ENCODE measurements at places on chromosomes 5 and 9.

- no peak for DNase-seq
These were observed 68.9 kb downstream of the COL27A1 start for GRCh38 chr9:114224247-114224610.

GRCh38 chr9:90546200-90546599, 96.4 kb downstream of the DIRAS2 start:
- DNase-seq = peak; percentile 92

- no peak for DNase-seq
These were observed 43.7 kb upstream of the TTC1 start for GRCh38 chr5:159965031-159965837.

DNA sequence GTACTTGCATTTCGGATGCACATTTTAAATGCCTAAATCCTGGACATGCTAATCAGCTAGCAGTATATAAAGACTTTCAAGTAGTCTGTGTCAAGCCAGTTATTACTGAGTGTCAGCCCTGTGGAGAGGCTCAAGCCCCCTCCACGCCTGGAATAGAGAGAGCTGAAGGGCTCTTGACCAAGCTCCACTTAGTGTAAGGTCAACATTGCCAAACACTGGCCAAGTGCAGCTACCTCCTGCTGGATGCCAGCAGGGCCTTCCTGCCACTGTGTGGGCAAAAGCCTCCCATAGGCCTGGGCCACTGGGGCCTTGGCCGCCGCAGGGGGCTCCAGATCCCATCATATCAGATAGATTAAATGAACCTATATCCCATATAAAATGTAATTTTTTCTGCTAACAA, 239.4 kb upstream of the PANK3 start:
- no peak for DNase-seq

DNA sequence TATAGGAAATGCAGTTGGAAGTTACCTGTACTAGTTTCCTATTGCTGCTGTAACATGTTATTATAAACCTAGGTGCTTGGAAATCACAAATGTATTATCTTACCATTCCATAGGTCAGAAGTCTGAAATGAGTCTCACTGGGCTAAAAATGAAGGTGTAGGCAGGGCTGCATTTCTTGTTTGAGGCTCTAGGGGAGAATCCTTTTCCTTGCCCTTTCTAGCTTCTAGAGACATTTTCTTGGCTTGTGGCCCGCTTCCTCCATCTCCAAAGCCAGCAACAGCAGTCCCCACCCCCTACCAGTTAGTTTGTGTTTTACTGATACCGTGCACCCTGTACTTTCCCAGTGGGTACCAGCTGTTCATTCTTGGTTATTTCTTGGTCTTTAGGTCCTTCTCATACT, 153.3 kb downstream of the SLF1 start:
- no peak for DNase-seq

DNA sequence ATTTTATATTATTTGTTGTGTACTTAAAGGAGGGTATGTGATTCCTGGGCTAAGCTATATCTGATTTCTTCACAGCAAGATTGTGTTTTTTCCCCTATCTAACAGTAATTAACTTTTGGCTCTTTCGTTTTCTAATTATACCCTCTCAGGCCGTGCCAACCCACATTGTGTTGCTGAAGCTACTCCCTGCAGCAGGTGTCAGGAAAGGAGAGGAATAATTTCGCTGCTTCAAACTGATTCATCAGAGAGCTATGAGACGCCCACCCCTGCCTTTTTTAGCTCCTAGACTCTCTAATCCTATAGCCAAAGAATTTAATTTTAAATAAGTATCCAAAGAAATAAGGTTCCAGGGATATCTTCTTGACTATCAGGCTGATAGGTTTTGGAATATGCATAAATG, 3.8 kb downstream of the CAVIN4 start:
- peak; percentile 53 for DNase-seq

GRCh38 chr5:96716007-96716406, 53.8 kb downstream of the CAST start:
- no peak for DNase-seq

- DNase-seq = no peak
These were observed 458.1 kb upstream of the CDH18 start for GRCh38 chr5:20446121-20446520.

DNA sequence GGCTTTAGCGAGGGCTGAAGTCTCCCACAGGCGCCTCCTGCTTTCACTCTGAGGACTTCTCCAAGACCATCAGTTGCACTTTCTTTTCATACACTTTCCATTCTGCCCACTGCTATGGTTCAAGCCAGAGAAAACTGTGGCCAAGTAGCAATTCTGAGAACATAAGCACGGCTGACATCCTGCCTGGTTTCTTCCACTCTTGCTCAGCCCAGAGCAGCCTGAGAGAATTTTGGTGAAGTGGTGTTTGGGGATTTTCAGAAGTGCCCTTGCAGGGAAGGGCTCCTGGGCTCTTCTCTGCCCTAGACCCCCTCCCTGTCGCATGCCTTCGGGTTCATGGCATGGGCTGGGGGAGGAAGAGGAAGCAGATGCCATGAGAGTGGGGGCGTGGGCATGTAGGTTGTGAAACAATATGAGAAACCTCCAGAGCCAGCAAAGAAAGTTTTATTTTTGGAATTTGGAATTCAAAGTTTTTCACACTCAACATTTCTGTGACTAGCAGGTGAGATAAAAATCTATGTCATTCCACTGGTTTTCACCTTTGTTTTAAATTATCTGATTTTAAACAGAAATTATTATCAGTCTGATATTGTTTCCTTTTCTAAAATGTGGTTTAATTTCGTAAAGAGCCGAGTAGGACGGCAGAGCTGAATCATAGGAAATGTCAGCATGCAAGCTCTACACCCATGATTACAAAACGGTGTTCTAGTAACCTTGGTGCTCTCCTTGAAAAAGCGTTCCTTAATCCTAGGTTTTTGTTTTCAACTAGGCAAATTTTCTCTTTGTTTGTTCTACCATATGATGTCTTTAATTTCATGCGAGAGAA, 27.8 kb upstream of the TNFSF8 start:
- DNase-seq = no peak

DNA sequence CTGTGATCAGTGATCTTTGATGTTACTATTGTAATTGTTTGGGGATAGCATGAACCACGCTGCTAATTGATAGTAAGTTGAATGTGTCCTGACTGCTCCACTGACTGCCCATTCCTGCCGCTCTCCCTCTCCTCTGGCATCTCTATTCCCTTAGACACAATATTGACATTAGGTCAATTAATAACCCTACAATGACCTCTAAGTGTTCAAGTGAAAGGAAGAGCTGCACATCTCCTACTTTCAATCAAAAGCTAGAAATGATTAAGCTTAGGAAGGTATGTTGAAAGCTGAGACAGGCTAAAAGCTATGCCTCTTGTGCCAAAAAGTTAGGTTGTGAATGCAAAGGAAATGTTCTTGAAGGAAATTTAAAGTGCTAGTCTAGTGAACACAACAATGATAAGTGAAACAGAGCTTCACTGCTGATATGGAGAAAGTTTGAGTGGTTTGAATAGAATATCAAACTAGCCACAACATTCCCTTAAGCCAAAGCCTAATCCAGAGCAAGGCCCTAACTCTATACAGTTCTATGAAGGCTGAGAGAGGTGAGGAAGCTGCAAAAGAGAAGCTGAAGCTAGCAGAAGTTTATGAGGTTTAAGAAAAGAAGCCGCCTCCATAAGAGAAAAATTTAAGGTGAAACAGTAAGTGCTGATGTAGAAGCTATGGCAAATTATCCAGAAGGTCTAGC, 12.9 kb downstream of the CLINT1 start:
- no peak for DNase-seq

DNA sequence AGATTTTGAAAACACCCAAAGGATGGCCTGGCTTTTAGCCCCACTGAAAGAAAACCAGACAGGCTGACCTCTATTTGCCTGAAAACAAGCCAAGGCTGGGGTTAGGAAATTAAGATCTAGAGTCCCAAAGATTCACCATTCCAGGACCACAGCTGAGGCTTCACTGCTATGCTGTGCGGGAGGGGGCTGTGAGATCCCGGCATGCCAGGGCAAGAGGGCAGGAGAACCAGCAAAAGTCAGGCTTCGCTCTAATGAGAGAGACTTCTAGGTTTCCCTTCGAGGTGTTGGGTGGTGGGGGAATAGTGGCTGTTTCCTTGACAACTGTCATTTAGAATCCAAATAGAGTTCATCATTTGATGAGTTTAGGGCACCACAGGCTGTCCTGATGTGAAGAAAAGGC, 152.9 kb upstream of the NFIB start:
- no peak for DNase-seq

Data from NCI-H1105 (cell line).